Putamen (tissue), 1 donor: ENCODE measurements at places on chromosomes 4 and X.

DNA sequence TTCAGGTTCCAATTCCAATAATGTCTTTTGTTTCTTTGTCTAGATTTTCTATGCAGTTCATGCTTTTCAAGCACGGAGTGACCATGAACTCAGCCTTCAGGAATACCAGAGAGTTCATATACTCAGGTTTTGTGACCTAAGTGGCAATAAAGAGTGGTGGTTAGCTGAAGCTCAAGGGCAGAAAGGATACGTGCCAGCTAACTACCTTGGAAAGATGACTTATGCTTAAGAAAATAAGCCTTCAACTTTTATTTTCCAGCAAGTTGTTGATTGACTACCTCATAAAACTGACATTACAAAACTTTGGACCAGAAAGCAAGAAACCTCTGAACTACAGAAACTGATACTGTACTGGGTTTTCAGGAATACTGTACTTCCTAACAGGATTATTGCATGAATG is 30.8 kb downstream of the INTS12 start:
- no peak for DNase-seq

DNA sequence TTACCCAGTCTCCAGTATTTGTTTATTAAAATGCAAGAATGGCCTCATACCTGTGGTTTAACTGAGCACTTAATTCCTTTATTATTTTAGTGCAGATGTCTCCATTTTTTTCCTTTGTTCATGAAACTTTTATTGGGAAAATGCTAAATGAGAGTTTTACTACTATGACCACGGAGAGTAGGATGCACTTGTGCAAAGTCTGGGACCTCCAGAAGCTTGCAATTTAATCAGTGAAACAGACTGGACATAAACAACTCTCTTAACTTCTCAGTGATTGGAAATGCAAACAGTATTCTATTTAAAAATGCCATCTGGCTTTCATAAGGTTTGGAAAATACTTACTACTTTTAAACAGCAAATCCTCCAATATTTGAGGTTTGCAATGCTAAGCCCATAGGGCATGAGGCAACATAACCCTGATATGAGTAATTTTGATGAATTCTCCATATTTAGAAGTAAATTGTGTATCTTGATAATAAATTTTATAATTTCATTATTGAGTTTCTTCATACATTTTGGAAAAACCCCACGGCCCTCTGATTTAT is 718.7 kb upstream of the MAGEB2 start:
- DNase-seq = no peak

- no peak for DNase-seq
Measured at GRCh38 chr4:143287572-143287923, 49.1 kb upstream of the GAB1 start.

GRCh38 chr4:153741541-153741940 is 18.3 kb downstream of the RNF175 start:
- no peak for DNase-seq

GRCh38 chr4:97394653-97395052 is 748.6 kb downstream of the STPG2 start:
- DNase-seq = no peak
